ENCODE measurements at places on chromosomes 13 and 19. TPM values are rescaled to one million over a fixed set of nuclear protein-coding genes. Genes with fewer than 3 reads are reported as not detected.

APOC1 gene
- 15.6 TPM for total RNA-seq

CASP14 gene
- not detected for total RNA-seq

MUC16 gene
- 16.2 TPM for total RNA-seq

ETV2 gene
- total RNA-seq, result 0.67 TPM

ZNF296 gene
- total RNA-seq, result not detected

AMER2 gene
- total RNA-seq, result not detected

GPR4 gene
- total RNA-seq, result 7.9 TPM

DNA sequence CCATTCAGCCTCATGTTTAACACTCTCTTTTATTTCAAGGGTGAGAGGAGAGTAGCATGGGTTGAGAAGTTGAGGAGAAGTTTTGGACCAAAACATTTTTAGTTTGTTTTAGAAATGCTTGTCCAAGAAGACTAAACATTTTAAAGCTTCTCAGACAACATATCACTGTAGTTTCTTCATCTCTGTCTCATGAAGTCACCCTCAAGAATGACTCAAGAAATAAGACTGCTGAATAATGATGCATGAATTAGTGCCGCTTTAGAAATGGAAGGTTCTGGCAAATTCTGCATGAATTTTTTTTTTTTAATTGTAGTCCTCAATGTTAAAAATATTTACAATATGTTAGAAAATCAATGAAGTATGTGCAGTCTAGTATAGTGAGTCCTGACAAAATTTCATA lies 422.7 kb upstream of the ARGLU1 start:
- H3K27me3 ChIP-seq, result no peaks in the 10 kb centered on the region
- H3K27ac ChIP-seq, result no peak overlapping the region
- H3K4me3 ChIP-seq, result no peak overlapping the region
- H3K4me1 ChIP-seq, result peaks cover 15% of the 10 kb centered on the region

DNA sequence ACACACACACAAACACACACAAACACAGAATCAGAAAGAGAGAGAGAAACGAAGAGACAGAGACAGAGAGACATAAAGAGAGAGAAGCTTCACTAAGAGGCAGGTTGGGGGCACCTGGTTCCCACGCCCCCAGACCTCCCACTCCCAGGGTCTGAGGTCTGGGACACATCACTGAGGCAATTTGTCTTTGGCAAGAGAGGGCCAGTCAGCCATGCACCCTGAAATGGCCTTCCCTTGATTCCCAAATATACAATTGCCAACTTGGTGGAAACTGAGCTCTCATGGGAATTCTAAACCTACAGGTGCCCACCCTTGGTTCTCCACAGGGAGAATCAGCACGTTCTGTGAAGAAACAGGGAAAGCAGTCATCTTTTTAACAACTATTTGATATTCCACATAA lies 79.5 kb downstream of the COL4A1 start:
- no peak for DNase-seq
- H3K4me3 ChIP-seq, result no peak overlapping the region
- H3K4me1 ChIP-seq, result peaks cover 14% of the 10 kb centered on the region
- no peak overlapping the region for H3K27ac ChIP-seq

GRCh38 chr19:50567052-50567841 lies 988 bp downstream of the LRRC4B start:
- H3K36me3 ChIP-seq, result no peaks in the 10 kb centered on the region
- H3K27me3 ChIP-seq, result peaks cover 81% of the 10 kb centered on the region
- H3K4me1 ChIP-seq, result no peaks in the 10 kb centered on the region

- H3K36me3 ChIP-seq, result peaks cover 10% of the 10 kb centered on the region
- H3K4me1 ChIP-seq, result peaks cover 60% of the 10 kb centered on the region
- peak overlapping the region; percentile 95 for H3K27ac ChIP-seq
- no peaks in the 10 kb centered on the region for H3K27me3 ChIP-seq
- H3K4me3 ChIP-seq, result peak overlapping the region; percentile 63
- no peak for DNase-seq
Measured at GRCh38 chr13:28658539-28658795, 463 bp upstream of the POMP start.

GRCh38 chr13:110422913-110423688 lies 116.0 kb downstream of the COL4A2 start:
- H3K36me3 ChIP-seq, result peaks cover 46% of the 10 kb centered on the region
- no peaks in the 10 kb centered on the region for H3K27me3 ChIP-seq
- peak overlapping the region; percentile 53 for H3K27ac ChIP-seq
- H3K4me3 ChIP-seq, result no peak overlapping the region
- H3K4me1 ChIP-seq, result peaks cover 2% of the 10 kb centered on the region
- no peak for DNase-seq

- H3K27me3 ChIP-seq, result no peaks in the 10 kb centered on the region
- peak; percentile 31 for DNase-seq
- H3K4me3 ChIP-seq, result peak within 1 kb of the TSS; percentile 86
- H3K4me1 ChIP-seq, result peaks cover 13% of the 10 kb centered on the region
Measured at GRCh38 chr19:37905946-37906868, at the start of gene WDR87. Gene WDR87 (minus strand): TSS chr19:37906594. CDS start chr19:37898239, 8,355 bp downstream.

DNA sequence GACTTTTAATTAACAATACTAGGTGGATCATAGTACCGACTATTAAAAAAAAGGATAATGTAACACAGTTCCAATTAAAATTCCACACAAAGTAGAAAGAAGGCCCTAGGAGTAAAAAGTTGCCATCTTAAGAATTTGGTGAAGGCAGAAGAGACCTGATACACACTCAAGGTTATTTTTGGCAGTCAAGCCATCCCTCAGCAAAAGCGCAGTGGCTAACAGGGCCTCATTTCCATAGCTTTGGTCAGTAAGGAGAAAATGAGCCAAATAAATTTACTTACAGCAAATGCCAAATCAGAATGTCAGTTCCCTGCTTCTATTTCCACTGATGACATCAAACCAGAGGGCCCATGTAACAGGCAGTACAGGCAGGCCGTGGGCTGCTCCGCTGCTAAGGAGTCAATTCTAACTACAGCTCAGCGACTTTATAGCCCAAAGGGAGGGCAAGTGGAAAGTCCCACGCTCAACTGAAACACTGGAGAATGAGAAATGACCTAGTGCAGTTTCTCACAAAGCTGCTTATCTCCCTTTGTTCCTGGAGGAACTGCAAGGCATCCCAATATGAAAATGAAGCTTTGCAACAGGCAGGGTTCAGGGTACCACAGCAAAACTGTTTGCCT lies 6.3 kb downstream of the ARGLU1 start:
- H3K27me3 ChIP-seq, result no peaks in the 10 kb centered on the region
- H3K27ac ChIP-seq, result peak overlapping the region; percentile 50
- H3K4me3 ChIP-seq, result no peak overlapping the region
- peaks cover 76% of the 10 kb centered on the region for H3K4me1 ChIP-seq

DNA sequence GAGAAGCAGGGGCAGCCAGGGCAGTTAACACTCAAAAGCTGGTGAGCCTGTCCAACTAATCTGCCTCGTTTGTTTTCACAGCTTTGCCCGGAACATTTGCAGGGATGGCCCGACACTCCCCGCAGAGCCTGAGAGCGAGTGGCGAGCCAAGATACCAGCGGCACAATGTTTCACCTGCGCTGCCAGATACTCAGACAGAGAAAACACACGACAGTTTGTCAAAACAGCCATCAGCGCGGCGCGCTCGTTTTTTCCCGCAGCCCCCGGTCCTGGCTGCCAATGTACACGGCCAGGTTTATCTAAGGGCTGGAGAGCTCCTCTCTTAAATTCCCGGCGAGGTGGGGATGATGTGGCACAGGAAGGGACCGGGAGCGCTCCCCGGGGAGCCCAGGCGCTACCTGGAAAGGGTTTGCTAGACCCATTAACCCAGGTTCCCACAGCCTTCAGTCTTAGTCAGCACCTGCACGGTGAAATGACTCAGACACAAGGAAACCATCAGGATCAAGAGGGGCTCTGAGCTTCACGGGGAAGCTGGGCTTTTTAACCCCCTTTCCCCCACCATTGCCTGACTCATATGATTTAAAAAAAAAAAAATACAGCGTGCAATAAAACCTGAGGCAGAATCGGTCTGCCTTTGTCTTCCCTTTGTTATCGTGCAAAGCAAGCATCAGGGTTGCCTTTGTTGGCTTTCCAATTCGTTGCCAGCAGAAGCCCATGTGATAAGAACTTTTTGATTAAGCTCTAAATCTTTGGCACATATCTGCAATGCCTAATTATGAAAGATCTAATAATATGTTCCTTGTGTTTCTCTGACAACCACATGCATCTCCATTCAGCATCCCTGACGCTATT lies 186.2 kb downstream of the EFNB2 start:
- no peaks in the 10 kb centered on the region for H3K36me3 ChIP-seq
- DNase-seq, result peak; percentile 28
- peak overlapping the region; percentile 23 for H3K4me3 ChIP-seq
- no peak overlapping the region for H3K27ac ChIP-seq

- H3K36me3 ChIP-seq, result peaks cover 42% of the 10 kb centered on the region
- peak overlapping the region; percentile 57 for H3K27ac ChIP-seq
- peaks cover 35% of the 10 kb centered on the region for H3K4me1 ChIP-seq
- no peak overlapping the region for H3K4me3 ChIP-seq
Measured at GRCh38 chr19:10643968-10644259, 10.2 kb upstream of the ILF3 start.

DNA sequence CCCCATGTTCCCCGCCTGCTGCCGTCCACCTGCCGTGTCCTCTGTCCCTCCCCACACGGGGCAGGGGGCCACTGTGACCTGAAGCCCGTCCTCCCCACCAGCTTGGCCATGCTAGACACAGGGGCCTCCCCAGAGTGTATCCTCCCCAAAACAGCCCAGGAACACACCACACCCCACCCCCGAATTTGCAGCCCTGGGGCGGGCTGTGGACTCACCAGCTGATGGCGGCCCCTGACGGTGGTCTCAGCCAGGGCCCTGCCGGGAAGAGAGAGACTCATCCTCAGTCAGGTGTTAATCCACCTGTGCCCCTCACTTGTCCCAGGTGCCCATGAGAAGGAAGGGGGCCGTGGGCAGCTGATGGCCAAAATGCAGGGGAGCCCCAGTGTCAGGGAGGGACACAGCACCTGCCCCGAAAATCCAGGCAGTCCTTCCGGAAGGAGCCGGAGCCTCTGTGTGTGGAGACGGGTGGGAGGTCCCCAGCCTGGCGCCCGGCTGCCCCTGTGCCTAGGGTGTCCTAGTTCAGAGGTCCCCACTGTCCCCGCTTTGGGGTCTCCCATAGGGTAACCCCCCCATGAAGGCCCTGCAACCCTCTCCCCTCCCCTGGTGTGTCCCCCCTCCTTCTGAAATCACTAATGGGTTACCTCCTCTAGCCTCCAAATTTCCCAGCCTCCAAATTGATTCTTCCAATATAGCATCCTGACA lies 39.3 kb upstream of the TCF3 start:
- H3K27ac ChIP-seq, result no peak overlapping the region
- H3K4me3 ChIP-seq, result no peak overlapping the region
- no peaks in the 10 kb centered on the region for H3K36me3 ChIP-seq

- peak overlapping the region; percentile 68 for H3K27ac ChIP-seq
- H3K27me3 ChIP-seq, result no peaks in the 10 kb centered on the region
- H3K4me3 ChIP-seq, result peak overlapping the region; percentile 60
- peak; percentile 88 for DNase-seq
Measured at GRCh38 chr13:23980160-23980551, 82.9 kb upstream of the C1QTNF9B start.

DNA sequence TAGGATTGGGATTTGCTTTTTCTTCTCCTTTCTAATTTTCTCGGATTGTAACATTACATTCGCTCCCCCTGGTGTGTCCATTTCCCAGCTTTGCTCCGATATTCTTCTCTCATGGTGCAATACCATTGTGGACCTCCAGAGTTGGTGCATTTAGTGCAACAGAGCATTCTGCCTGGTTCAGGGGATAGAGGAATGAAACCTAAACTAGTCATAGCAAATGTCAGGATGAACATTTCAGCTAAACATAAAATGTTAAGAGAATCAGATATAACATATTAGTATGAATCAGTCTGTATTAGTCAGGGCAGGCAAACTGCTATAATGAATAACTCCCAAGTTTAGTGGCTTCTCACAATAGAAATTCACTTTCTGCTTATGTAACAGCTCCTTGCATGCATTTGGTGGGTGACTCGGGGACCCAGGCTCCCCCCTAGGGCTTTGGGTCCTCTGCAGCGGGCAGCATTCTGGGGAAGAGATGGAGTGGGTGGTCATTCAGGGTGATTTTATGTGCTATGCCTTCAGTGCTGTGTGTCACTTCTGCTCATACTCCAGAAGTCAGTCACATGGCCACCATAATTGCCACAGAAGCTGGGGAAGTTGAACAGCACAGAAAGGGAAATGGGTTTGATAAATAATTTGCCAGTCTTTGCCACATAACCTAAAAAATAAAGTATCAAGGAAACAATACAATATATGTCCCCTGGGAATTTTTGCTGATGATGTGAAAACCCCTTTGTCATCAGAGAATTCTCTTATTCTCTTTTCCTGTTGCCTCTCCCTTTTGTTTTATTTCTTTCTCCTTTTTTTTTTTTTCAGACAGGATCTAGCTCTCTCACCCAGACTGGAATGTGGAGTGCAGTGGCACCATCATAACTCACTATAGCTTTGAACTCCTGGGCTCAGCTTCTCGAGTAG lies 111.0 kb downstream of the HSPH1 start:
- H3K27me3 ChIP-seq, result no peaks in the 10 kb centered on the region
- no peaks in the 10 kb centered on the region for H3K36me3 ChIP-seq
- no peaks in the 10 kb centered on the region for H3K4me1 ChIP-seq
- H3K4me3 ChIP-seq, result no peak overlapping the region
- no peak overlapping the region for H3K27ac ChIP-seq

DNA sequence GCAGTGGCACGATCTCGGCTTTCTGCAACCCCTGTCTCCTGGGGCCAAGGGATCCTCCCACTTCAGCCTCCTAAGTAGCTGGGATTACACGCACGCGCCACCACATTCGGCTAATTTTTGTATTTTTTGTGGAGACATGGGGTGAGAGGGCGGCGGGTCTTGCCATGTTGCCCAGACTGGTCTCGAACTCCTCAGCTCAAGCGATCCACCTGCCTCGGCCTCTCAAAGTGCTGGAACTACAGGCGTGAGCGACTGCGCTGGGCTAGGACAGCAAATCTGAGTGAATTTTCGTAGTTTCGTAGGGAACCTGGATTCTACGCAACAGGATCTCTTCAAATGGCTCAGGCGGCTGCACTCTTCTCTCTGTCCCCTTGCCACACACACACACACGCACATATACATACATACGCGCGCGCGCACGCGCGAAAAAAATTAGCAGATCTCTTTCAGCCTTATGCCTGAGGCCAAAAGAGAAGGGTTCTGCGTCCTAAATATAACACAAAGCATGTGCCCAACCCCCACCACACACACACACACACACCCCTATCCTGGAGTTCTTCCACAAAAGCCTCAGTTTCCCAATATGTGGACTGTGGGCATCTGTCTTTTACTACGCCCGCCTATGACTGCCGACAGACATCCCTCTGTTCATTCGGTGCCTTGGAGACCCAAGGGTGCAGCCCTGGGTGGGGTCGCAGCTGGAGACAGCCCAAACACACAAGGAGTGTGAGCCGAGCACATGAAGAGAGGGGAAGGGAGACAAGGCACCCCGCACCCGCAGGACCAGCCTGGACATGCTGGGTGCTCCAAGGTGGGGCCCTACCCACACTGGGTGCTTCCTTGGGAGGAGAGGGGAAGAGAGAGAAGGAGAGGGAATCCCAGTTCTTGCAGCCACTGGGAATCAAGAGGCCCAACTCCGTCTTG lies 616 bp downstream of the PINLYP start:
- H3K4me3 ChIP-seq, result peak overlapping the region; percentile 84
- H3K27ac ChIP-seq, result peak overlapping the region; percentile 63
- H3K4me1 ChIP-seq, result peaks cover 24% of the 10 kb centered on the region
- H3K27me3 ChIP-seq, result no peaks in the 10 kb centered on the region
- no peak for DNase-seq

Data from heart left ventricle (tissue), 16 donors.